Effector memory CD8-positive, alpha-beta T cell (primary cell): ENCODE measurements at places on chromosomes 12 and 14.

GRCh38 chr14:36508418-36509068 is 11.5 kb downstream of the NKX2-1 start:
- DNase-seq: no peak

- no peak for DNase-seq
Measured at GRCh38 chr12:69534389-69534822, 50.9 kb upstream of the CCT2 start.

DNA sequence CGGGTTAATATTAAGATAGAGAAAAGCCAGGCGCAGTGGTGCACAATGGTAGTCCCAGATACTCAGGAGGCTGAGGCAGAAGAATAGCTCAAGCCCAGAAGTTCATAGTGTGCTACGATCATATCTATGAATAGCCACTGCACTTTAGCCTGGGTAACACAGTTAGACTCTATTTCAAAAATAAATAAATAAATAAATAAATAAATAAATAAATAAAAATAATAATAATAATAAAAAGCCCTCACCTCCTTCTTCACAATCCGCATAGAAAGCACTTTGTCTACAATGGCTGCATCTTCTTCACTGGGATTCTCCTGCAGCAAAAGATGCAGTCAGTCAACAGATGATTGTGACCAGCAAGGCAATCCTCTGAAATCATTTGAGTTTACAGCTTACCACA is 31.5 kb upstream of the SUPT16H start:
- no peak for DNase-seq

- DNase-seq: no peak
Measured at GRCh38 chr12:99381992-99382391, 265.6 kb upstream of the GARIN6 start.

DNA sequence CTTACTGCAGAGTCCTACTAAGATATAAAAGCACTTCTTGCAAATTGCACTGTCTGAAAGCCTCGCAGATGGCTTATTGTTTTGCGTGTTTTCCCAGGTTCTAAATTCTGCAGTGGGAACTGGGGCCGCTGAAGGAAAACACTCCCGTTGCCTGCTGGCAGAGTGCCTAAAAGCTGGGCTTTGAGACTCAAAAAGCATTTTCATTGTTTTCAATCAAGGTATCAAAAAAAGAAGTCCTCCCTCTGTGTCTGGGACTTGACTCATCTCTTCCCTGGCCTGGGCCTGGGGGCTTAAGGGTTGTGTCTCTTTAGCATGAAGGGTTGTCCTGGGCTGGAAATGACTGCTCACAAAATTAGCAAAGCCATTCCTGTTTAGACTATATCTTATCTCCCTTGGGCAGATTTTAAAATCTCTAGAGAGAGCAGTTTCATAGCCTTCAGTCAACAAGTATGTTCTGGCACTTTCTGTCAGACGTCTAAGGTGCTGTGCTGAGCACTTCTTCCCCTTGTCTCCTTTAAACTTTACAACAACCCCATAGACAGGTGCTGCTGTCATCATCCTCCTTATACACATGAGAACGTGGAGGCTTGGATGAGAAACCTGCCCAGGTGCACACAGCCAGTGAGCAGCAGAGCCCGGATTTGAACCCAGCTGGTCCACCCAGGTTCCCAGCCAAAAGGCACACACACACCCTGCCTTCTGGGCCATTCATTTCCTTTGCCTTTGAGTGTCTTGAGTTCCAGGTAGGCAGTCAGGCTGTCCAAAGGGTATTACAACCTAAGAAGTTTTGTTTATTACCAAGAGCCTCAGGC is 31.1 kb downstream of the ELK3 start:
- no peak for DNase-seq

- no peak for DNase-seq
Measured at GRCh38 chr14:68144051-68144681, 324.6 kb downstream of the RAD51B start.

DNA sequence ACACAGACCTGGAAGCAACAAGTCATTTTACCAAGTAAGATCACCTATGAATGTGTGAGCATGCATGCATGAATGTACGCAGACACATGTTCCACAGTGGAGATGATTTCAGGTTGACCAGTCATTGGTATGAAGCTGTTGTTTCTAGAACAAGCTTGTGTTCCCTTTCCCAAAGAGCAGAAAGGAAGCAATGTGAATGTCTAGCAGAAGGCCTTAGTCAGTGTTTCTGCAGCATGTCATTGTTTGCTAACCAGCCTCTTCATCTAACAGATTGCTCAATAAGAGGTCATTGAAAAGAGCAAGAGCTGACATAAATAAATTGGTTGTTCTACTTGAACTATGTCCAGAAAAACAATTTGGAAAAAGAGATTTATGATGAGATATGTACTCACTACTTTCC is 191.4 kb downstream of the PLCZ1 start:
- DNase-seq: no peak

DNA sequence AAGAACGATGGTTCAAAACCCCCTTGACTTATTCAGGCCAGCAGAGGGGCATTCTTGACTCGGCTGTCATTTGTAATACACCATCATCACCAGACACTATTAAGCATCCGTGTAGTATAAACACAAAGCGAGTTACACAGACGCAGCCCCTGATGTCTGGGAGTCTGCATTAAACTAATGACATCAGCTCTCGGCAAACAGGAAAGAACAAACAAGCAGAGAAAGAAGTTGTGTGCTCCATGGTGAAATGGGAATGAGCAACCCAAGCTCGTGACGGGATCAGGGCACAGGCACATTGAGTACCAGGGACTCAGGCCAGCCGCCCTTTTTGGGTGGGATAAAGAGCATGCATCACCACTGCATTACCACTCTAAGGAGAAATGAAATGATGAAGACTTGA is 460.1 kb downstream of the MED13L start:
- DNase-seq: no peak

GRCh38 chr12:72790273-72790672 is 518.1 kb downstream of the TRHDE start:
- no peak for DNase-seq
